KBM-7 (cell line): ENCODE measurements at places on chromosomes 12 and 14.

GRCh38 chr12:20183563-20183962 lies 184.8 kb upstream of the PDE3A start:
- no peak for DNase-seq

- DNase-seq: no peak
These were observed 32.3 kb downstream of the DIO3 start for GRCh38 chr14:101593411-101594238.

GRCh38 chr14:79704041-79704807 lies 507.1 kb downstream of the DIO2 start:
- DNase-seq: no peak

- peak; percentile 88 for DNase-seq
These were observed 53.8 kb downstream of the SSH1 start for GRCh38 chr12:108803428-108804105.

DNA sequence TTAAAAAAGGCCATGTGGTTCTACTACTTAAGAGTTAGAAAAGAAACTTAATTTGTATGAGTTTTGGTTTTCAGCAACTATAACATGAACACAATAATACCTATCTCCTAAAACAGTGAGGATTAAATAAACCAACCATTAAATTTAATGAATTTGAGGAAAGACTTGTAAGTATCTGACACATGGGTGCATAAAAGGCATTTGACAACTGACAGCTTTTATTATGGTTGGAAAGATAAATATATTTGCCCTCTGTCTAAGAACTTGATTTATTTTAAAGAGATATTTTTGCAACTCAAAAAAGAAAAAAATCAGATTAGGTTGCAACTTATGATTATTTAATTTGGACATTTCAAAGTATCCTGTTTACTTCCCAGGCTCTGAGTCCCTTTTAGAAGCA lies 217.9 kb upstream of the EEA1 start:
- DNase-seq: no peak
